ENCODE measurements at places on chromosomes 11 and 22.

GRCh38 chr22:30471616-30472318, at the start of gene SEC14L3:
Gene SEC14L3 (minus strand): TSS chr22:30472017. CDS start chr22:30471958, 59 bp downstream.
- DNase-seq: no peak

DNA sequence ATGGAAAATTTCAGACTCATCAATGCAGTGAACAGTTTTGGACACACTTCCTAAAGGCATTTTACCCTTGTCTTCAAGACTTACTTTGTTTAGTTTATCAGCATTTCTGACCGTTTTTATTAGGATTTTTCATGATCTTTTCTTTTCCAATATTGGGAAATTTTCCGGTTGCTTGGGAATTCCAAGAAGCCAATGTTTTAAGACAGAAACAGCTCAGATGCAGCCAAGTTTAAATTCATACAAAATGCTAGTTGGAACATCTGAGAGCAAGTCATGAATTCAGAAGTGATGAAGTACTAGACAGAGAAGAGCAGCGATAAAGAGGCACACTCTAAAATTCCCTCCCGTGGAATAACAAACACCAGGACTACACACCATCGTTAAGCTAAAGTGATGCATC, 68.6 kb downstream of the RAB38 start:
- DNase-seq: no peak

- DNase-seq: no peak
Observed at GRCh38 chr11:78427615-78428265, 10.1 kb upstream of the GAB2 start.

GRCh38 chr22:43828998-43829782, 17.1 kb upstream of the EFCAB6 start:
- no peak for DNase-seq

GRCh38 chr11:122670131-122670530, 14.6 kb downstream of the UBASH3B start:
- DNase-seq: no peak

DNA sequence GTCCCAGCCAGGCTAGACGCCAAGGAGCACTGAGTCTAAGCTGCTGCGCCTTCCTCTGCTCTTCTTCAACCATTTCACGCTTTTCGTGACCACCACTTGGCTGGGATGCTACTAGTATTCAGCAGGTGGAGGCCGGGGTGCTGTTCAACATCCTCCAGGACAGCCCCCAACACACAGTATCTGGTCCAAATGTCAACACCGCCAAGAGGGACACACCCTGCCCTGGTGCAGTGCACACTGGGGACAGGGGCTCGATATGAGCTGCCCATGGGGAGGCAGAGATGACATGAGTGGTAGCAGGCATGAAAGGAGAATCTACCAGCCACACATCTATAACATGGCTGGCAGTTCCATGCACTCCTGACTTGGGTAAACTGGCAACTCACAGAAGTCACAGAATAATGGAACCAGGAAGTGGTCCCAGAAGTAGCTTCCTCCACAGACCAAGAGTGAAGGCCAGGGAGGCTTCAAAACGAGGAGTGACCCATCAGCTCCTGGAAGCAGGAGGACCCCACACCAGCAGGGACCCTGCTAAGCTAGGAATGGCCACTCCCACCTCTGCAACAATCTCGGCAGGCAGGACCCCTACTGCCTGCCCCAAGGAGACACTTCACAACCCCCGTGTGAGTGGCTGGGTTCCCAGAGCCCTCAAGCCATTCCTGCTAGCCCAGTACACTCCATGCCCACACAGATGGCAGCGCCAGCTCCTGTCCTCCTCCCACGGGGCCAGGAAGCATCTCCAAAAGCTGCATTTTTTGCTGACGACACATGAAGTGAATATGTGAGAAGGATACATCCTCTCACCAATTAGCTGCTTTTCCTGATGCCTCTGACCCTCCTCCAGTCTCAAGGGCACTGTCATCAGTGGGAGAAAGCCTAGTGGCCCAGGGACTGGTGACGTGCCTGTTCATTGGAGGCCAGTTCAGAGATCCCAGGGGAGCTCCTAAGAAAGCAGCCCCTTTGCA, 78.8 kb downstream of the DGCR2 start:
- DNase-seq: no peak

- no peak for DNase-seq
Observed at GRCh38 chr11:1481861-1482441, 4.6 kb downstream of the MOB2 start.

DNA sequence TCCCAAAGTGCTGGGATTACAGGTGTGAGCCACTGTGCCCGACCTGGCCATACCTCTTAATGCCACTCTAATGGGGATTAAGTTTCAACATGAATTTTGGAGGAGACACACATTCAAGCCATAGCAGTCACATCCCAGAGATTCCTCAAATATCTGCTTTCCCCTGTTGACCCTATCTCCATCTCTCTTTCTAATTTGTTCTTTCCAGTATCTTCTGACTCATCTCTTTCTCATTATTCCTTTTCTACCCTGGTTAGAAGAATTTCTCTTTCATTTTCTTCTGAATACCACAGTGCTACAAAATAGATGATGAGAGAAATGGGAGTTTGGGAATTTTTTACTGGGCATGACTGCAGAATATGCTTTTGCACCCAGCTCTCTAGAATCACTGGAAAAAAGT, 5.1 kb downstream of the OR10V1 start:
- peak; percentile 45 for DNase-seq

GRCh38 chr11:6486938-6487337, 5.6 kb downstream of the TIMM10B start:
- no peak for DNase-seq

DNA sequence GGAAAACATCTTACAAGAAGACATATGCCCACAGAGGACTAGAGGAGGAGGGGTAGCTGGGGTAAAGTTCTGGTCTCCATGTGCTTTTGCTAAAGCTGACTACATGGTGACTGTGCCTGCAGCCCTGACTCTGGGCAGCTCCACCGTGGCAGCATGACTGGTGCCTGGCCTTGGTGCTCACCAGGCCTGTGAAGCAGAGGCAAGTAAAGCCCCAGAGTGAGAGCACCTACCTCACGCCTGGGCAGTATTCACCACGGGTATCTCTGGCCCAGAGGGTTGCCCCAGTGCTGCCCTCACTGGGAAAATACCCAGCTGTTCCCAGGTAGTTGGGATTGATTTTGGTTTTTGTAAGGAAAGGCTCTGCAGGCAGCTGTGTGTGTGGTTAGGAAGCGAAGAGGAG, 78.3 kb downstream of the CTTN start:
- DNase-seq: no peak

DNA sequence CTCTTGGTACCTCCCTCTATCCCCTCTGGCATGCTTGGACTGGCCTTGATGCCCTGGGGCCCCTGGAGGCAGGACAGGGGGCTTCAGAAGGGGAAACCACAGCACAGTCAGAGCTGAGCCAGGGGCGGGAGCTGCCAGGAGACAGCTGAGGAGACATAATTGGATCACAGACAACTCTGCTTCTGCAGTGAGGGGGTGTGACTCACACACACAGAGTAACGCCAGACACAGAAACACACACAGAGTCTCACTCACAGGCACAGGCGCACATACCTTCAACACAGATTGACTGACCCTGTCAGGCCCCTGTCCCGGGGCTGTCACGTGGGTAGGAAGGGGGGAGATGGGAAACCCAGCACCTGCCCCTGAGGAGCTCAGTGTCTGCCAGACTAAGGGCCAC, 20.6 kb downstream of the STARD10 start:
- DNase-seq: peak; percentile 62

DNA sequence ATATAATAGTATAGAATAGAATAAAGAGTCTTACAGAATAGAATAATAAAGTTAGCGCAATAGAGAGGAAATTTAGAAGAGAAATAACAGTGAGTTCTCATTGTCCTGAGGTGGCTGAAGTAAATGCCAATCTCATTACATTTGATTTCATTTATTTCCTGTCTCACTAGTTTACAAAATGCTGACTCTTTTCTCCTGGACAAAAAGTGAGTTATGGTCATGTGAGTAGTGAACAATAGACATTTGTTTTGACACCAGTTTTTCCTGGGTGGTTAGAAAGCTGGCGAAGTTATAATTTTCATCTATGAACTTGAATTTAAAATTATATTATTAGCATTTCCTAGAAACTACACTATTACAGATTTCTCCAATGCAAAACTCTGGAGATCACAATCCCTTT, 143.7 kb downstream of the TYR start:
- no peak for DNase-seq
